IgD-negative memory B cell (primary cell): ENCODE measurements at places on chromosomes 5 and 9. TPM values are rescaled to one million over a fixed set of nuclear protein-coding genes. Genes with fewer than 3 reads are reported as not detected.

Gene GABRP
- polyA plus RNA-seq = not detected

Gene IFNK
- polyA plus RNA-seq = not detected

Gene SLC6A18
- polyA plus RNA-seq = not detected

Gene STK32A
- polyA plus RNA-seq = not detected

Gene GPR21
- not detected for polyA plus RNA-seq

Gene LVRN
- not detected for polyA plus RNA-seq

Gene PLCXD3
- not detected for polyA plus RNA-seq

Gene IFNA13
- not detected for polyA plus RNA-seq

Gene CTXN3
- polyA plus RNA-seq = not detected

Gene SLC46A2
- polyA plus RNA-seq = not detected

Gene ZNF658
- 2.9 TPM for polyA plus RNA-seq

Gene YTHDC2
- 12.6 TPM for polyA plus RNA-seq

Gene CMBL
- polyA plus RNA-seq = not detected

Gene TOMM5
- 166 TPM for polyA plus RNA-seq

Gene RBM22
- 69.5 TPM for polyA plus RNA-seq

Gene GABRA1
- polyA plus RNA-seq = not detected

Gene NR2F1
- not detected for polyA plus RNA-seq

Gene SLCO4C1
- 0.05 TPM for polyA plus RNA-seq

Gene PTGS1
- polyA plus RNA-seq = 17.5 TPM

Gene PCDHGA11
- polyA plus RNA-seq = 0.15 TPM

Gene SOX30
- 0.81 TPM for polyA plus RNA-seq

Gene SLC2A6
- 65.2 TPM for polyA plus RNA-seq

Gene NTRK2
- not detected for polyA plus RNA-seq

Gene DRD1
- not detected for polyA plus RNA-seq

Gene CD72
- 51.9 TPM for polyA plus RNA-seq

Gene ECM2
- polyA plus RNA-seq = not detected

Gene LCN9
- not detected for polyA plus RNA-seq

Gene C5orf58
- polyA plus RNA-seq = not detected

Gene SYK
- polyA plus RNA-seq = 314 TPM

Gene NR5A1
- polyA plus RNA-seq = not detected

Gene LRRC26
- not detected for polyA plus RNA-seq
